ENCODE measurements at places on chromosomes 2 and 18. TPM values are rescaled to one million over a fixed set of nuclear protein-coding genes. Genes with fewer than 3 reads are reported as not detected.

Gene C2orf66
- total RNA-seq: not detected

Gene PAX8
- 13.2 TPM for total RNA-seq

Gene CTLA4
- 0.39 TPM for total RNA-seq

Gene ICA1L
- total RNA-seq: 1.7 TPM
